ENCODE measurements at places on chromosomes 5 and 9.

GRCh38 chr5:146816775-146817387 is 61.7 kb downstream of the PPP2R2B start:
- DNase-seq: no peak

DNA sequence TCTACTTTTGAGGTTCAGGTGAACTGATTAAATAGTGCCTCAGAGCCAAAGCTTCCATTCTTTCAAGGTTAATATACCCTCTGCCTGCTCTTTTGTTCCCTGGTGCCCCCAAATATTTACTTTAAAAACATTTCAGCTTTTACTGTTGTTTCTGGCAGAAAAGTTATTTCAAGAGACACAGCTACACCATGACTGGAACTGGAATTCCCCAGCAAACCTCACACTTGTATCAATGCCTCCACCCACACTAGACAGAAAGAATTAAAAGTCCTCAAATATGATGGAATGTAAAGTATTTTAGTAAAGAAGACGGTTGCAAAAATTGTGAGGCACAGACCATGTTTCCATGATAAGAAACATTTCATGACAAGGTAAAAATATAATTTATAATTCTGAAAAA is 720.2 kb upstream of the TYRP1 start:
- peak; percentile 25 for DNase-seq

GRCh38 chr5:59596586-59597350 is 296.8 kb downstream of the PDE4D start:
- peak; percentile 41 for DNase-seq

DNA sequence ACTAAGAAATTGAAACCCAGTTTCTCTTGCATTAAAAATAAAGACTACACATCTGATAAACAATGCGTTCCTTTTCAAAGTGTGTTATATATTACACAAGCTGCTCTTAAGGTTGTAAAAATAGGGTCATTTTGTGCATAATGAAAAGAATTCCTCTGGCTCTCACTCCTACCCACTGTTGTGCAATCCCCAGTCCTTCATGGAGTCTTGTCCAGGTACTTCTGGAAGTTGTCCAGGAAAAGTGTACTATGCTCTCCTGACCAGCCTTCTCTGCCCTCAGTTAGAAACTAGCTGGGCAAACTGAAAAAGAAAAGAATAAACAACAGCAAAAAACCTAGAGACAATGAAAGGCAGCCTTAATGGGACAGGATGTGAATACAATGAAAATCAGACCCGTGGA is 345.5 kb upstream of the PAPPA start:
- peak; percentile 12 for DNase-seq

GRCh38 chr5:174834081-174834480 is 109.7 kb downstream of the MSX2 start:
- no peak for DNase-seq

GRCh38 chr5:137665678-137666460 is 70.0 kb downstream of the KLHL3 start:
- DNase-seq: no peak

- no peak for DNase-seq
These were observed 485.2 kb upstream of the KIF2A start for GRCh38 chr5:61820836-61821235.

GRCh38 chr9:761176-761792 is 80.2 kb upstream of the DMRT1 start:
- no peak for DNase-seq

GRCh38 chr5:97918620-97919019 is 735.6 kb upstream of the RIOK2 start:
- no peak for DNase-seq

- DNase-seq: no peak
These were observed at the start of gene GPR150 for GRCh38 chr5:95620030-95620869. TSS of gene GPR150 (plus strand) at chr5:95620087. CDS start at chr5:95620276, 189 bp downstream.

GRCh38 chr5:122665051-122665450 is 109.8 kb upstream of the SNX2 start:
- DNase-seq: no peak

- DNase-seq: peak; percentile 40
These were observed 10.5 kb downstream of the SH2D3C start for GRCh38 chr9:127767909-127768331.

DNA sequence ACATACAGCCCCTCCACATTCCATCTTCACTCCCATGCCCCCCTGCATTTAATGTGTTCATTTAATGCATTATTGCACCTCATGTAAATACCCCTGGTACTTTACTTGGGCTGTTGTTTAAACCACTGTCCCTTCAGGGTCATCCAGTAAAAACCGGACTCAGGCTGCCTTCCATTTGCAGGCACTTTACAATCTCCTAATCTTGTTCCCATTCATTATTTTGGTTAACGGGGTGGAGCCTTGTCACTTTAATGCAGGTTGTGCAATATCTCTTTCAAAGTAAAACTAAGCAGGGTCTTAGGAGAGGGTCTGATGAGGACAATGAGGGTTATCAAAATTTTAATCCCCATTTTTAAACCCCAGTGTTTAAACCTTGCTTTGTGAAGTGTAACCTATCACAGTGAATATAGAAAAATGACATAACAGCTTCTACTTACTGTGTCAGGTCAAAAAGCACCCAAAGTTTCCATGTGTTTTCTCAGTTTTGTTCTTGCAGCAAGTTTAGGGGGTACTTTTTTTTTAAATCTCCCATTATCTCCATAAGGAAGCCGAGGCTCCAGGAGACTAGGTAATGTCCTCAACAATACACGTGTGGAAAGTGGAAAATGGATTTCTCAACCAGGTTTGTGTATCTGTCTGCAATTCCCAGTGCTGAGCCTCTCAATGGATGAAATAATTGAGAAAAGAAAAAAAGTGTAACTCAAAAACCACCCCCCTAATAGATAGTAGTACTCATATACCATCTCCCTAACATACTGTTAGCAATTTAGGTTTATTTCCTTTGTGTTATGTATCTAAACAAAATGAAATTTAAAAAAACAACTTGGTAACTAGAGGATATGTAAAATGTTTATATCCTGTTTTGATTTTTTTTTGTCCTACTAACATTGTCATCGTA is 54.2 kb upstream of the SPRY4 start:
- DNase-seq: no peak

GRCh38 chr5:74272024-74272775 is 368.3 kb downstream of the ENC1 start:
- no peak for DNase-seq

- DNase-seq: no peak
These were observed 15.2 kb downstream of the GBGT1 start for GRCh38 chr9:133148199-133149129.

- DNase-seq: no peak
These were observed 515.8 kb upstream of the ARRDC3 start for GRCh38 chr5:91898898-91899297.

DNA sequence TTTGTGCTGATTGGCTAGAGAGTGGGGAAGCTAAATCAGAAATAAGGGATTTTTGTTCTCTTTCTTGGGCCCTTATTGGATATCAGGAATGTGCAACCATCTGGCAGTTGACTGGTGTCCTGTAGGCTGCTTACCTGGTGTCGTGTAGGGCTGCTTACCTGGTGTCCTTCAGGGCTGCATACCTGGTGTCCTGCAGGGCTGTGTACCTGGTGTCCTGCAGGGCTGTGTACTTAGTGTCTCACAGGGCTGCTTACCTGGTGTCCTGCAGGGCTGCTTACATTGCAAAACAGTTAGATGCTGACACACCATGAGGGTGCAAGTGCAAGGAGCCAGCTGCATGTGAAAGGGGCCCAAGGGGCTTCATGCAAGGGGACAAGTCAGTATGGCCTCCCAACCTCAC is 249.3 kb downstream of the ICE1 start:
- DNase-seq: no peak

DNA sequence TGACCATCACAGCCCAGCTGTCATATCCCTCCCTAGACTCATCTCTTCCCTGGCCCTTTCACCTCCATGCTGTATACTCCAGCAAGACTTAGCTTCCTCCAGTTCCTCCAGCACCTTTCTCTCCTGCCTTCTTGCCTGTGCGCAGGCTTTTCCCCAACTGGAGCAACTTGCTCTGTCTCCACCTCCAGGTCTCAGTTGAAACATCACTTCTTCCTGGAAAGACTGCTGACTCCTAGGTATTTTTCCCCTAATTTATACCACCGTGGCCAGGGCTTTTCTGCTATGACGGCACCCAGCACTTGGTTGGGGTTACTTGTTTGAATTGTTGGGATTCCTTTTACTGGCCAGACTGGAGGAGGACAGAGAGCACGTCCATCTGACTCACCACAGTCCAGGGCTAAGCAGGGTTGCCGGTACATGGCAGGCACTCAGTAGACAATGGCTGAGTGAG is 67.5 kb downstream of the KCNIP1 start:
- peak; percentile 21 for DNase-seq

DNA sequence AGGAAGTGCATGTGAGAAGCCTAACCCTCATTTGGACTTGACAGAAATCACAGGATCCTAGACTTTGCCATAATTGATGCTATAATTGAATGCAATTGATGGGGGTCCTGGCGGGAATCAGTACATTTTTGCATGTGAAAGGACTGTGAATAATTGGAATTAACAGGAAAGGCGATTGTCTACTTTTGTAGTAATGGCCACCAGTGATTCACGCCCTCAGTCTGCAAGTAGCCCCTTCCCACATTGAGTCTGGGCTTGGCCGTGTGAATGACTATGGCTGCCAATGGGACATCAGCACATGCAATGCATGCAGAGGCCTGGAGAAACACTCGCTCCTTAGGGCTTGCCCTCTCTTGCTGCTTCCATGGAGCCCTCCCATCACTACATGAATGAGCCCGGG is 107.8 kb upstream of the OSMR start:
- no peak for DNase-seq

- DNase-seq: no peak
These were observed 30.7 kb downstream of the MSX2 start for GRCh38 chr5:174755106-174755505.

GRCh38 chr5:11075035-11075805 is 314.2 kb upstream of the DAP start:
- no peak for DNase-seq

DNA sequence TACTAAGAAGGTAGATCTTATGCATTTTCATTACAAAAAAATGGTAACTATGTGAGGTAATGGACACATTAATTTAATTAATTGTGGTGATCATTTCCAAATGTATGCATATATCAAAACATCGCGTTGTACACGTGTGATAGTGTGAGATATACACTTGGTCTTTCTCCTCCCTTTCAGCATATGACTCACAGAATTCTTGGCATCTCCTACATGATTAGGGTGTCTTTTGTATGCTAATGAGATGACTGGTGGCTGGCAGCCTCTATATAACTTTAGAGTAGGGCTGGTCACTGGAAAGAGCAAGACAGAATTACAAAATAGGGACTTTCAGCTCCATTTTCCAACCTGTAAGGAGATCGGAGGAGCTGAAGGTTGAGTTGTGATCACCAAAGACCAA is 1167.6 kb downstream of the CDH12 start:
- DNase-seq: no peak

GRCh38 chr9:123329329-123329955 is 26.6 kb upstream of the CRB2 start:
- no peak for DNase-seq

Data from skeletal muscle cell (primary cell).